GF-D8 (cell line): ENCODE measurements at places on chromosomes 13 and 19.

- no peak for DNase-seq
Measured at GRCh38 chr13:23365652-23366051, 67.8 kb downstream of the SACS start.

- DNase-seq, result peak; percentile 91
Measured at GRCh38 chr19:47243776-47244547, 12.4 kb upstream of the CCDC9 start.

- DNase-seq, result no peak
Measured at GRCh38 chr19:1606138-1606651, 933 bp upstream of the UQCR11 start.

DNA sequence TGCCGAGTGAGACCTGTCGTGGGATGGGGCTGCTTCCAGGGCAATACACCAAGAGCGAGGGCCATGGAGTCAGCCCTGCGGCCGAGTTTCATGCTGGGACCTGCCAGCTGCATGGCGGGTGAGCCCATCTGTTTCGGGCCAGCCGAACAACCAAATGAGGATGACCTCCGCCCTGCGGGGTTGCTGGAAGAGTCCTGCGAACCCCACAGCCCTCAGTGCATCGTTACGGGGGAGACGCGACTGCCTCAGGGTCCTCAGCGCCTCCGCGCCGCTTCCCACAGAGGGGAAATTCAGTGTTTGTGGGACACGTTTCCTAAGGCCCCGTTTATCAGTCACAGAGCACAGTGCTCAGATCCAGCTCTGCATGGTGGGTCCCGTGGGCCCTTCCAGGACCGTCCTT, 22.0 kb downstream of the SLC15A1 start:
- no peak for DNase-seq

DNA sequence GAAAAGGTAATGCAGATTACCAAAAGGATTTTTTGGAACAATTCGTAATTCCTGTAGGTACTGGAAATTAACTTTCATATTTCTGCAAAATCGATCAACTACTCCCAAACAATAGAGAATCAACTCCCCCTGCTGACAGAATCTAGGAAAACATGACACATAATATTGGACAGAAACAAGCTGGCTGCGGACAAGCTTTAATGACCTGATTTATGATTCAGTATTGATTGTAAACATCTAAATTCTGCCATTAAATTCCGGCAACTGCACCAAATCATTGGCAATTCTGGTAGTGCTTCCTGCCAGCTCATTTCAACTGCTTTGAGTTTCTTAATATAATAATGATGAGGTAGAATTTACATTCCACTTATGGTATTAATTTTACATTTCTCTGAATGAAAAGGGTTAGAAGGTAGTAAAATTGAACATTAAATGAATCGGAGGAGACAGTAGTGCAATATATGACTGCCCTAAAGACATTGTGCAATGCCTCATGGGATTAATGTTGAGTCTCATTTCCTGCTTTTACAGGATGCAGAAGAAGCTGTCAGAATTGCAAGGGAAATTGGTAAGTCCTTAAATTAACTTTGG, 146.5 kb downstream of the PCCA start:
- DNase-seq, result no peak

GRCh38 chr19:54325194-54325621, 12.2 kb upstream of the LILRA5 start:
- DNase-seq, result peak; percentile 2

GRCh38 chr19:51107406-51108065, 673 bp downstream of the CTU1 start:
- DNase-seq, result no peak

- peak; percentile 45 for DNase-seq
Measured at GRCh38 chr19:45613926-45614725, 12.1 kb upstream of the GPR4 start.

DNA sequence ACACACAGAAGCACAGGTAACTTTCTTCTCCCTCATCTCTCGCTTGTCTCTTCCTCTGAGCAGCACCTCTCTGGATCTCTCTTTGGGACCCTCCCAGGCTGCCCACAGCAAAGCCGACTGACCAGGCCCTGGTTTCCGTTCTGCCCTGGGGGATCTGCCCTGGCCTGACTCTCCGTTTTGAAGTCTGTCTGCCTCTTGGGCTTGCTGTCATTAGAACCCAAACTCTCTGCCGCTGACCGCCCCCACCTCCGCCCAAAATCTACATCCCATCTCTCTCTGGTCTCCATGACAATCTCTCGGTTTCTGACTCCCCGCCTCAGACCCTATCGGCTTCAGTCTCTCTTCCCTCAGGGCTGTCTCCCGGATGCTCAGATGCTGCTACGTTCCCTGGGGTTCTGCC, 6.9 kb downstream of the KCNC3 start:
- no peak for DNase-seq

DNA sequence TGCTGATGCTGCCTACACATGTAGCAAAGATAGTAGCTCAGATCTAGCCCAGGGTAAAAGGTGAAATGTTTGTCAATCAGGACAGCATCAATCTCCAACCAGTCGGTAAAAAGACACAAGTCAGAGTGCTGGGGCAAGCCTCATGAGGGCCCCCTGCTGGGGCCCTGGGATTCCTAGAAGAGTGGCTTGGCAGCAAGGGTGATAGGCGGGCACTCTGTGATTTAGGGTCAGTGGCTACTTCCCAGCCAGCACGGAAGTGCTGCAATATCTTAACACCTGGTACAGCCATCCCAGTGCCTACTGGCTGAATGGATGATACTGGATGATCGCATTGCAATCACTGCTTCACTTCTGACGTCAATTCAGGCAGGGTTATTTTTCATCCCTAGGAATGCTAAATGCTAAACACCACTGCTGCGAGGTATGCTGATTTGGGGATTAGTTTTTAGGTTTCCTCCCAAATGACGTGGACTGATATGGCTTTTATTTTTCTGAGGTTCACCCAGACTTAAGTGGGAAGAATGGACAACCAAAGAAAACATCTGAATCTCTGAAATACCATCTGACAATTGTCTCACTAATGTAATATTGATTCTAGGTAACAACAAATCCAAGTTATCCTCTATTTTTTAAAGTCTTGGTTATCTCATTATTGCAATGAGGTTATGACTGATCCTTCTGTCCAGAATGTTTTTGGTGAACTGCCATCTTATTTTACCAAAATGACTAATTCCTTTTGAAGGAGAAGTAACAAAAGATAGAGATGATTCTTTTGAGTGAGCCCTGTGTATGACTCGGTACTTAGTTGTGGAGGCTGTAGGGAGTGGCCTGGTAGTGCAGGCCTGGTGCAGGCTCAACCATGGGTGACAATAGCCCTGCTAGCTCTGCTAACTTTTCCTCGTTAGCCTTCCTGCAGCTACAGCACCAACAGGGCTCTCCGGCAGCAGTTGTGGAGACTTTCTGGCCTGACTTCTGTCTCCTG, 432.5 kb downstream of the FGF9 start:
- DNase-seq, result no peak

GRCh38 chr13:97068151-97068550, 73.9 kb upstream of the OXGR1 start:
- no peak for DNase-seq

GRCh38 chr13:50359779-50360178, 344.5 kb downstream of the KCNRG start:
- no peak for DNase-seq

DNA sequence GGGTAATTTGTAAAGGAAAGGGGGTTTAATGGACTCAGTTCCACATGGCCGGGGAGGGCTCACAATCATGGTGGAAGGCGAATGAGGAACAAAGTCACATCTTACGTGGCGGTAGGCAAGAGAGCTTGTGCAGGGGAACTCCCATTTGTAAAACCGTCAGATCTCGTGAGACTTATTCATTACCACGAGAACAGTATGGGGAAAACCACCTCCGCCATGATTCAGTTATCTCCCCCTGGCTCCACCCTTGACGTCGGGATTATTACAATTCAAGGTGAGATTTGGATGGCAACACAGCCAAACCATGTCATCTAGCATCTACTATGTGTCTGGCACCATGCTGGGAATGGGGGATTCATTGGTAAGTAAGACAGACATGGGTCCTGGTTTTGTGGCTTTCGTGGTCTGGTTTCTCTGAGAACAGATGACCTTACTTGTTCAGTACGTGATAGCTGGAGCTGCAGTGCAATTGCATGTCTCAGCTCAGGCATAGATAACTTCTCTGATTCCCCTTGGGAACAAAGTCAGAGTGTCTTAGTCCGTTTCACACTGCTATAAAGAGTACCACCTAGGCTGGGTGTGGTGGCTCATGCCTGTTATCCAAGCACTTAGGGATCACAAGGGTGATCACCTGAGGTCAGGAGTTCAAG, 8.3 kb downstream of the ZNF554 start:
- DNase-seq, result no peak

DNA sequence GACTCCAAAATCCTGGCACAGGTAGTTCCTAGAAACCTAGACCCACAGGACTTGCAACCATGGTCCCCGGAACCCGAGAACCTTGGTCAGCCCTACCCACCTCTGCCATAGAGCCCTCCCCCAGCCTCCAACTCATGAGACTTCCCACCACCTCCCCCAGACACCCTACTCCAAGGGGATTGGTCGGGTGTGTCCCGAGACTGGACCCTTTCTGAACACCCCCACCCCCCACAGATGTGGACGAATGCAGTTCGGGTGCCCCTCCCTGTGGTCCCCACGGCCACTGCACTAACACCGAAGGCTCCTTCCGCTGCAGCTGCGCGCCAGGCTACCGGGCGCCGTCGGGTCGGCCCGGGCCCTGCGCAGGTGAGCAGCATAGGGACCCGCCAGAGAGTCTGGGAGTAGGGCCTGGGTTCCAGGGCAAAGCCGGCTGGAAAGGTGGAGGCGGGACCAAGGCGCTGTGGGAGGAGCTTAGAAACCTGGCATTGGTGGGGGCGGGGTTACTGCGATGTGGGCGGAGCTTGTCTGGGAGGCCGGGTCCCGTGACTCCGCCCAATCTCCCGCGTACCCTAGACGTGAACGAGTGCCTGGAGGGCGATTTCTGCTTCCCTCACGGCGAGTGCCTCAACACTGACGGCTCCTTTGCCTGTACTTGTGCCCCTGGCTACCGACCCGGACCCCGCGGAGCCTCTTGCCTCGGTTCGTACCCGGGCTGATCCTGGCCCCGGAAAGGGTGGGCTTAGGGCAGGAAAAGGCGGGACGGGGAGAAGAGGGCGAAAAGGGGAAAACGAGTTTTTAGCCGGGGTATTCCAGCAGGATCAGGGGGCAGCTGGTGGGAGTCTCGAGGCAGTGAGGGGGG, 11.9 kb downstream of the LTBP4 start:
- no peak for DNase-seq

GRCh38 chr19:51572908-51573307, 1.8 kb downstream of the ZNF175 start:
- no peak for DNase-seq

GRCh38 chr13:112968910-112969691, at the start of gene MCF2L:
Gene MCF2L (plus strand): TSS chr13:112969214. CDS start chr13:112969380, 166 bp downstream.
- no peak for DNase-seq

DNA sequence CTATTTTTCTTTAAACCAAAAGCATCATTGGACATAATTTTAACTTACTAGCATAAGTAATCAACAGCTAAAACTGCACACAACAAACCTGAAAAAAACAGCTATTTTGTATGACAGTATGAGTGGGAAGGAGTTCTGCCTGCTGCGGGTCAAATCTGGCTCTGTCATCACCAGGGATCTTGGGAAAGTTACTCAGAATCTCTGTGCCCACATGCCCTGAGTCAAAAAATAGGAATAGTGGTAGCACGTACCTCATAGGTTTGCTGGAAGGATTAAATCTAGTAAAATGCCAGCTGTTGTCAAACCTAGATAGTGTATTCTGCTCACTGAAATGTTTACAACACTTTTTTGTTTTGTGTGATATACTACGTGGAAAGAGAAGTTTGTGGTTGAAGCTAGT, 1.1 kb downstream of the CLN5 start:
- DNase-seq, result no peak

GRCh38 chr19:13610039-13610691, 103.9 kb upstream of the CACNA1A start:
- no peak for DNase-seq

DNA sequence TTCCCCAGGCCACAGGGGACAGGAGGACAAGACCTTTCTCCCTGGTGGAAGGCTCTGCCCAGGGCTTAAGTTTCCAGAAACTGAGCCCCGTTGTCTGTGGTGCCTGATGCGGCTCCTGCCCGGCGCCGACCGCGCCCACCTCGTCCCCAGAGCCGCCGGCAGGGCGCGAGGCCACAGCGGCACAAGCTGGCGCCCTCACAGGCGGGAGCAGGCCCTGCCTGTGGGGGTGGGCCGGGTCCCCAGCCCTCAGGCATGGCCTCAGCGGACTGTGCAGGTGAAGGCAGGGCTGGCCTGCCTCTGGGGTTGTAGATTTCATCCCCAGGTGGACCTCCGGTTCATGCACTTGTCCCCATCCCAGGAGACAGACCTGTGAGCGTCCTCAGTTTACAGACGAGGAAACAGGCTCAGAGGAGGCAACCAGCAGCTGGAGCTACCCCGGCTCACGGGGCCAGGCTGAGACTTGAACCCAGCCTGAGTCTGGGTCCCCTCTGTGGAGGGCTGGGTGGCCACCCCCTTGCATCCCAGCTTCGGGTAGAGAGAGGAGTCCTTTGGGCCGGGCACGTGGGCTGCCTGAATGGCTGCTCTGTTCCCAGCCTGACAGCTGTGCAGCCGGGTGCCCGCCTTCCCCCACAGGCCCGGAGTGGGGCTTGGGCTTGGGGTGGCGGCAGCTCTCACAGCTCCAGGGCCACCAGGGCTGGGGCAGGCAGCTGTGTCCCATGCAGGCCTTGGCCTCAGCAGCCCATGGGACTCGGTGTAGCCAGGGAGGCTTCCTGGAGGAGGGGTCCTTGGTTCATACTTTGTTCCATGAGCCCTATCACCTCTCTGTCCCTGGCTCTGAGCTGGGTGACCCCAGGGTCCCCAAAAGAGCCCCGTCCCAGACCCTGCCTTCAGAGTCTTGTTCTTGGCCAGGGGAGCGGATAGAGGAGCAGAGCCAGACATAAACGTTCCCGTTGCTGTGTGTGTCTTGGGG, 26.8 kb downstream of the PIAS4 start:
- DNase-seq, result no peak

DNA sequence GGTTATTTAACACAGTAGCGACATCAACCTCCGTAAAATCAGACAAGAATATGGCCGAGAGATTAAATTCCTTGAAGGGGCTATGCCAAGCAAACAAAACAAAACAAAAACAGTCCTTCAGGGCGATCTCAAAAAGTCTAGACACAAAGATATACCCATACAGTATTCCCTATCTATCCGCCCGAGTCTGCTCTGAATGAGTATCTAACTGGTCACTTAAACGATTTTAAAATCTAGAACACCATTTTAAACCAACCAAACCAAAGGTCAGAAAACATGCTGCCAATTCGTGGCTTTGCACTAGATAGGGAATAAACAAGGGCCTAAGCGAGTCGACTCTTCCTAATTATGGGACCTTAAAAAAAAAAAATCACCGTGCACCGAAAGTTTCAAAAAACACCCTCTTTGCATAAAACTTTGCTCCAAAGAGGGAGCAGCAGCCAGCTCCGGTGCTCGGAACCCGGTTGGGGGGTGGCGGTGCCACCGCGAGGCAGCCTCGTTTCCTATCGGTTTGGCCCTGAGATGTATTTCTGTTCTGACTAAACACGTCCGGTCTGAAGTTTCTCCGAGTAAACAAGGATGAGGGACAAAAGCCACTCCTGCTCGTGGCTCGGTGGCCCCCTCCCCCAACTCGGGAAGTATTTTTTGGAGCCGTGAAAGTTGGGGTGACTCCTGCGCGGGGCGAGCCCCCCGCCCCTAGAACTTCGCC, 1.8 kb downstream of the HMGB1 start:
- peak; percentile 35 for DNase-seq
